ENCODE measurements at places on chromosomes 5 and 9.

GRCh38 chr5:80936881-80937280, 23.3 kb upstream of the RASGRF2 start:
- DNase-seq, result no peak

GRCh38 chr5:145237843-145238242, 597.3 kb downstream of the PRELID2 start:
- DNase-seq, result peak; percentile 54

DNA sequence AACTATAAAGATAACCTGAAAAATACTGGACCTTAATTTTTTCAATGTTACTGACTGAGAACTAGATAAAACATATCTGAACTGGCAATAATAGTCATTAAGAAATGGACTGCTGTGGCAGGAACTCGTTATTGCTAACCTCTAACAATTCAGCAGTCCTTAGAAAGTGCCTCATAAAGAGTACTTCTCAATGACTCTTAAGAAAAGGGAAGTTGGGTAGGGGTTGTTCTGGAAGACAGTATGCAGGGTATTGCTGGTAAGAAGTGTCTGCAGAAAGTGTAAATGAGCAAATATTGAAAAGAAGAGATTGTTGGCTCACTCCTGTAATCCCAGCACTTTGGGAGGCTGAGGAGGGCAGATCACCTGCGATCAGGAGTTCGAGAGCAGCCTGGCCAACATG, 27.9 kb downstream of the FOXD1 start:
- no peak for DNase-seq

- DNase-seq, result no peak
Observed at GRCh38 chr9:515665-516064, 301.0 kb downstream of the DOCK8 start.

DNA sequence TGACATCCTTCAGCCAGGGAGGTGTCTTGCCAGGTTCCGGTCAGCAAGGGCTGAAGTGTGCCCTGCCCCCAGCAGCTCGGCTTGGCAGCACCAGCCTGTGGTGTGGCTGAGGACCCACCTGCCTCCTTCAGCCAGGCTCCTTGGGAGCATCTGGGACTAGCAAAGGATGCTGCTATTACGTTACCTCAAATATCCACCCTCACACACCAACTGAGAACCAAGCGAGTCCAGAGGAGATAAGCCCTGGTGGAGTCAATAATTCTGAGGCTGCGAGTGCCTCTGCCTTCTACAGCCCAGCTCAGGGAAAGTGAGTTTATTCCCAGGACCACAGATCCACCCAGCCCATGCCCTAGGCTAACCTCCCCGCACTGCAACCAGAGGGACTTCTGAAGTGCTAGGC, 57.1 kb upstream of the FSTL4 start:
- DNase-seq, result no peak
